Fibroblast of skin of back (primary cell): ENCODE measurements at places on chromosomes 3 and 15.
A peak's percentile ranks its signal among the peaks of the same experiment; 100 is the strongest.

GRCh38 chr3:153845311-153845710 is 275.9 kb upstream of the ARHGEF26 start:
- DNase-seq = no peak

- no peak for DNase-seq
Measured at GRCh38 chr3:45936261-45936660, 7.0 kb upstream of the CXCR6 start.

DNA sequence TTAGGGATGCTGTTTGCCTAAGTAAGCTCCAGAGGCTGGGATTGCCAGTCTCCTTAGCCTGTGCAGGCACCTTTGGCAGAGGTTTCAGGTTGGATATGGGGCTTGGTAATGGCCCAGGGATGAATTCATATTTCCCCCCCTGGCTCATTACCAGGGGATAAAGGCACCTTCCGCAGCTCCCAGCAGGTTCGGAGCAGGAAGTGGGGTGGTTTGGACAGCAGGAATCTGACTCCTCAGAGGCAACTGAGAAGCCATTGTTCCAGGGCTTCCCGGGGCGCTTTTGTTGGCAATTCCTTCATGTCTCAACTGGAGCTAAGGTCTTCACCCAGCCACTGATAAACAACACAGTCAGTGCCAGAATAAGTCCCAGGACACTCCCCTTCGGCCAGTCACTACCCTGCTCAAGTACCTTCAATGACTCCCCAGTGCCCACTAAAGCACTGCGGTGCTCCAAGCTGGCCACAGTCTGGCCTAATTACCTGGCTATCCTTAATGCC is 85.3 kb upstream of the SLC6A6 start:
- DNase-seq = no peak

DNA sequence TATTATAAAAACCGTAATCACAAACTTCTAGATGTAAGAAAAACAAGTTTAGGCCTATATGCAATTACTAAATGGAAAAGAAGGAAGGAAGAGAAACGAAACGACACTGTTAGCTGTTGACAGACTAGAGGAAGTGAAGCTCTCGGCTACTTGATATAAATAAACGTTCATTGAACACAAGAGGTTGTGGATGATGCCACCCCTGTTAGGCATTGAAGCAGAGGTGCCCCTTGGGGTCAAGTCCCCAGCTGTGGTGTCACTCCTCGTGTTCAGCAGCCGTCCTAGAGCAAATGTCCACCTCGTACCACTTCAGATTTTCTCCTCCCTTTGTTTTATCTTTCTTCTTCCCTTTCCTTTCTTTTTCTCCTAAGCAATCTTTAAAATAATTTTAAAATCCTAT is 146.5 kb upstream of the UBE2E1 start:
- DNase-seq = no peak

DNA sequence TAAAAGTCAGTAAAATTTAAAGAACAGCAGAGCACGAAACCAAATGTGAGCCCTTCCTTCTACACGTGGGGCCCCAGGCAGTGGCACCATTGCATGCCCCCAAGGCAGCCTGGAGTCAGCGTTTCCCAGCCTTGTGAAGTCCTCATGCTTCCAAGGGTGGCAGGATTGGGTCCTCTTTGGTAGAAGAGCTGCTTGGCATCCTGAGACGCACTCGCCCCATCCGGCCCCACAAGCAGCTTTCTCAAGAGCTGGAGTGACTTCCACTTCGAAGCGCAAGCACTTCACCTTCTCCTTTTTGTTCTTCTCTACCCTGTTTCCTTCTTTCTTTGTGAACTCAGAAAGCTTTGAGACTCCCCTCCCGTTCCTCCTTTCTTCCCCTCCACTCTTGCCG is 34.7 kb downstream of the ZNF710 start:
- no peak for DNase-seq

DNA sequence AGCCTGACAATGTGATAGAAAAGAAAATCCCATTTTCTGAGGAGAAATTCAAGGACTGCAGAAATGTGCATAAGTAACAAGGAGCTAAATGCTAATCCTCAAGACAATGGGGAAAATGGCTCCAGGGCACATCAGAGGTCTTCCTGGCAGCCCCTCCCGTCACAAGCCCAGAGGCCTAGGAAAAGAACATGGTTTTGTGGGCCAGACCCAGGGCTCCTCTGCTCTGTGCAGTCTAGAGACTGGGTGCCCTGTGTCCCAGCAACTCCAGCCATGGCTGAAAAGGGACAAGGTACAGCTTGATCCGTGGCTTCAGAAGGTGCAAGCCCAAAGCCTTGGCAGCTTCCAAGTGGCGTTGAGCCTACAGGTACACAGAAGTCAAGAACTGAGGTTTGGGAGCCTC is 176.8 kb upstream of the SUCLG2 start:
- no peak for DNase-seq

DNA sequence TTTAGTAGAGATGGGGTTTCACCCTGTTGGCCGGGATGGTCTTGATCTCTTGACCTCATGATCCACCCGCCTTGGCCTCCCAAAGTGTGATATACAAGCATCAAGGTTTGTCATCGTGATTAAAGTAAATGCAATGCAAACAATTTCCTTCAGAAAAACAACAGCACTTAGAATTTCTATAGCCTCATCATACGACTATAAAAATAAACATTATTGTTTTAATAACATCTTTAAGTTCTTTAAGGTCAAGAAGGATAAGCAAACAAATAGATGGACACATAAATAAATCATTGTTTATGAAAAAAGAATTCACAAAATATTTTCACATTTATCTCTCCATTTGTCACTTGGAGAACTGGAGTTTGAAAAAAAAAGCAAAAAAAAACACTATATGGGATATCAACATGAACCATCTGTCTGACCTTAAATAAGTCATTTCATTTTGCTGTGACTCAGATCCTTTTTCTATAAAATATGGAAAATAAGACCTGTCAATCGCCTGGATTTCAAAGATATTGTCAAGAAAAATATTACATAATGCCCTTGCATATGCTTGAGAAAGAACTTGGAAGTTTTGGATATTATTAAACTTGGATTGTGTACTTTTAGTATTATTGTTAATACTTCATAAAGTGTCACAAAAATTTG is 642.0 kb upstream of the KCNMB2 start:
- DNase-seq = peak; percentile 32

DNA sequence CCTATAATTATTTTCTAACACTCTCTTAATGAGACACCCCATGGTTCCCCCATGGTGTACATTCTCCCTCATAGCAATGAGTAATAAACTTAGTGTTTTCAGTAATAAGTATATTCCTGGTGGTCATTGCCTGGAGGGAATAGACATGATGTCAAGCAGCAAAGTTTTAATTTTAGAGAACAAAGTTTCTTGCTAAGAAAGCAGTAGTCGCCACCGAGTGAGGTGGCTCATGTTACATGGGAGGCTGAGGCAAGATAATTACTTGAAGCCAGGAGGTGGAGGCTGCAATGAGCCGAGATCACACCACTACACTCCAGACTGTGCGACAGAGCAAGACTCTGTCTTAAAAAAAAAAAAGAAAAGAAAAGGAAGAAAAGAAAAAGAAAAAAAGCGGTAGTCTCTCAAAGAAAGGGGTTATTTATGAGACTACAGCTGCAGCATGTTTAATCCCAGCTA is 2.4 kb upstream of the ELP6 start:
- no peak for DNase-seq

DNA sequence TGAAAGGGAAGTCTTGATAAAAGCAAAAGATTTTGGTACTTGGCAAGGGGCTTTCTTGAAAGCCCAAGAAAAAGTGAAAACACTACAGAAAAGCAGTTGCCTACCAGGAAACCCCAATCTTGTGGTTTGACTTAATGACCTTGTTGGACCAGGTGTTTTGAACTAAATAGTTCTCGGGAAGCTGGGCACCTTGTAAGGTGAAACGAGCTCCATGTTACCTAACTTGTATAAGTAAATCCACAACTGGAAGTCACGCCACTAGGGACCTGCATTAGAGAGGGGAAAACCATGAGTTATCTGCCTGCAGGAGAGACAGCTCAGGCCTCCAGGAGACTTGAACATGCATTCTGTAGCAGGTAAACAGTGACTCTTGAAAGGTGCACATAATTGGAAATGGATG is 88.2 kb downstream of the GMPS start:
- no peak for DNase-seq

DNA sequence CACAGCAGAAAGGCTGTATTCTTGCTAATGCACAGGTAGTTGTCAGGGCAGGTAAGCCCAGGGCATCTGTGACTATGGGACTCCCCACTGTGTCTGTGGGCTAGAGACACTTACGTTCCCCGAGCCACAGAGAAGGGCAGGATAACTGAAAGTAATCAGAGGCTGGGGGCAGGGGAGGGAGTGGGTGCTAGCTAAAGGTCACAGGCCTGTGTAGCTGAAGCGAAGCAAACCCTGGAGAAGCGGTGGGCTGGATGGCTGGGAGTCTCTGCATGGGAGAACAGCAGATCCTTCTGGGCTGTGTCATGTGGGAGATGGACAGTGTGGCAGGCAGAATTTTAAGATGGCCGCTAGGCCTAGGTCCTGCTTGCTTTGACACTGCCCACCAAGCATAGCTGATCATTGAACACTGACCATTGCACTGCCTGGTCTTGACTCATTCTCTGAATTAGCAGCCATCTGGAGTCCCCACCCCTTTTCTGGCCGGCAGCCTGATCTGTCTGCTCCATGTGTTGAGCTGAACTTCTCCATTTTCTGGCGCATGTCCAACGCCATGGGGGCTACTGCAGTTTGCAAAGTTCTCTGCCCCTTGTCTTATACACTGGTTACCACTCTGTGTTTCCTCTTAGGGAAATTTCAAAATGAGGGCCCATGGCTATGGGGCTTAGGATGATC is 110.0 kb downstream of the DGKG start:
- no peak for DNase-seq

DNA sequence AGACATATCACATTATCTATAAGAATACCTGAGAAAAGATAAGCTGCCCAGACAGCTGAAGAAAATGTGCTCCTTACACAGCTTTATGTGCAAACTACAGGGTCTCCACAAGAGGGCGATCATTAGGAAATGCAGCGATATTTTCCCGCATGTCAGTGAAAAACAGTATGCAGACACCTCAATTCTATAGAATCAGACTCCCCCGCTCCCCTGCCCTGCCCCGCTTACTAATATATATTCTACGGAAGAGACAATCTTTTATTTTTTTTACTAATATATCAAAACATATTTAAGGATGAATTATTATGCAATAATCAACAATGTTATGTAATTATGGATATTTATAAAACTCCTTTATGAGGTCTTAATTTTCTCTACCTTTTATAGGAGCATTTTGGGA is 681.3 kb downstream of the ROBO1 start:
- peak; percentile 61 for DNase-seq

DNA sequence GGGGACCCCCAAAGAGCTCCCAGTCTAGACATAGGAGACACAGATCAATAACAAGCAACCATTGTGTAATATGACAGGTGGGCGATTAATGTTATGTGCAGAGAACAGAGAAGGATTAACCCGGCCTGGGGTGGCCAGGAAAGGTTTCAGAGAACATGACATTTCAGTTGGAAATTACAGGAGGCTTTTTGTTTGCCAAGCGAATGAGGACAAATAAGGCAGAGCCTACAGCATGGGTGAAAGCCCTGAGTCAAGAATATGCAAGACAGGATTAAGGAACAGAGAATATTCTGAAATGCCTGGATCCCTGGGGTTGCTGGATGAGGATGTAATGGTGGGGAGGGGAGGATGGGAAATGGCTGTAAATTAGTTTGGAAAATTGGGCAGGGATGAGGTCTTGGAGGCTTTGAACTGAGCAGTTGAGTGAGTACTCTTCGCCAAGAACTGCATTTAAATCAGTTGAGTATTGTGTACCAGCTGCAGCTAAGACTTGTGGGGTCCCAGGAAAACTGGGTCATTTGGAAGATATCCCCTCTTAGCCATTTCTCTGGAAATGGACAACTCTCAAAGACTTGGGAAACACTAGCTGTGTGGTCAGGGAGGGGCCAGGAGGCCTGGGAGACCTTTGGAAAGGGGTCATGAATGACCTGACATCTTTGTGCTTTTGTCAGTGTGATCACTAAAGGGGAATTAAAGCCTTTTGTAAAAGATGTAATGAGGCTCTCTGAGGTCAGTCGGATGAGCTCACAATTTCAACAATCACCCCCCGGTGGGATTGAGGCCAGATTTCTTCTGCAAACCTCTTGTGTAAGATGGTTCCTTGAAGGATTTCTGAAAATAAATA is 198.6 kb upstream of the NR2E3 start:
- DNase-seq = no peak

DNA sequence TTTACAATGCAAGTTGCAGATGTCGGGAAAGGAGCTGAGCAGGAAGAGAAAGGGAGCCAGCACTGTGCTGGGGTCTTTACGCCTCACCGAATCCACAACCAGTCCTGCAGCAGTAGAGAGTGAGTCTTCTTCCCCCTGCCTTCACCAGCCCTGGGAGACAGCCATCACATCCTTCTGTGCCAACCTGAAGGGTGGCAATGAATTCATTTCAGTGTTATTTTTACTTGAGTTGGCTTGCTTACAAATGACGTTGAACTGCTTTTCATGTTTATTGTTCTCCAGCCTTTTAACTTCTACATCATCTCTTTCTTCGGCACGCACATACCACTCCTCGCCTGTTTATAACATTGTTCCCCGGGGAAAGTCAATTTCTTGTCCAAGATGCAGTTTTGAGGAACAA is 77.1 kb downstream of the TRIM42 start:
- no peak for DNase-seq

DNA sequence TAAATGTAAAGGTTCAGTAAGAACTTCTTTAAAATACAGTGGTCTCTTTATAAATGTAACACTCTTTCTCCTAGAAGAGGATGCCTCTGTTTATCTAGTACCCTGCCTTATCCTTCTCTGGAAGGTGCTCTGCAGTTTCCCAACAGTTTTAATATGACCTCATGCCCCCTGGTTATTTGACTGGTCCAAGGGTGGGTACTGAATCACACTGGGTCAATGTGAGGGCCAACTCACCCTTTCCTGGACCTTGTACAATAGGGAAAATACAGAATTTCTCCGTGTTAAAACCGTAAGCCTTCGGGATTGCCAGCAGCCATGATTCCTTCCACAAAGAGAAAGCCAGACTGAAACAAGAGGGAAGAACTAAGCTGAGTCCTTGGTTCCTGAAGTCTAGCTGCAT is 9.2 kb downstream of the DCBLD2 start:
- DNase-seq = no peak

GRCh38 chr3:156760333-156760732 is 65.8 kb upstream of the LEKR1 start:
- no peak for DNase-seq

GRCh38 chr3:45529697-45530096 is 64.9 kb upstream of the LIMD1 start:
- no peak for DNase-seq

- DNase-seq = no peak
Measured at GRCh38 chr15:65264863-65265430, 21.7 kb downstream of the PARP16 start.

GRCh38 chr3:127886231-127886955 is 28.6 kb upstream of the KBTBD12 start:
- DNase-seq = no peak

- peak; percentile 83 for DNase-seq
Measured at GRCh38 chr3:127735767-127736693, 63.3 kb downstream of the ABTB1 start.
